ENCODE measurements at places on chromosomes 13 and 19. TPM values are rescaled to one million over a fixed set of nuclear protein-coding genes. Genes with fewer than 3 reads are reported as not detected.

DNA sequence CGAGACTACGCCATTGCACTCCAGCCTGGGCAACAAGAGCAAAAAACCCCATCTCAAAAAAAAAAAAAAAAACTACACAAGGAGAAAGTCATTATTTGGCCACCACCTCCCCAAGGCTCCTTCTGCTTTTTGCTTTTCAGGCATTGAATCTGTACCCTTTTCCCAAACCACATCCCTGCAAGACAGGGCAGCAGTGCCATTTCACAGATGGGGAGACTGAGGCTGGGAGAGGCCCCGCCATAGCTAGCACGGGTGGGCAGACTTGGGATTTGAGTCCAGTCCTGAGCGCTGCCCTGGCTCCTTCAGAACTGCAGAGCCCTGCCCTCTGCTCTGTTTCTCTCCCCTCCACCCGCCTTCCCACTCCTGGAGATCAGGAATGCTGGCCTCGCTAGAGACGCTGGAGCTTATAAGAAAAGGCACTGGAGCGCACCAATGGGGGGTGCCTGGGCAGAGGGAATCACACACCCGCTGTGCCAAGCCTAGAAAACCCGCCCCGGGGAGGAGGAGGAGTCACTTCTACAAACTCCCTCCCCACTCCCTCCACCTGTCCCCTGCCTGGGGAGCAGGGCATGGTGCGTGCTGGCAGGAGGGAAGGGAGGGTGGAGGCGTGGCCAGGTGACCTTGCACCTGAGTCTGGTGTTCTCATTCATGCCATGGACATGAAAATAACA lies 17.6 kb downstream of the TJP3 start:
- no peak for DNase-seq

GRCh38 chr13:112669881-112670499 lies 19.8 kb upstream of the ATP11A start:
- no peak for DNase-seq

DNA sequence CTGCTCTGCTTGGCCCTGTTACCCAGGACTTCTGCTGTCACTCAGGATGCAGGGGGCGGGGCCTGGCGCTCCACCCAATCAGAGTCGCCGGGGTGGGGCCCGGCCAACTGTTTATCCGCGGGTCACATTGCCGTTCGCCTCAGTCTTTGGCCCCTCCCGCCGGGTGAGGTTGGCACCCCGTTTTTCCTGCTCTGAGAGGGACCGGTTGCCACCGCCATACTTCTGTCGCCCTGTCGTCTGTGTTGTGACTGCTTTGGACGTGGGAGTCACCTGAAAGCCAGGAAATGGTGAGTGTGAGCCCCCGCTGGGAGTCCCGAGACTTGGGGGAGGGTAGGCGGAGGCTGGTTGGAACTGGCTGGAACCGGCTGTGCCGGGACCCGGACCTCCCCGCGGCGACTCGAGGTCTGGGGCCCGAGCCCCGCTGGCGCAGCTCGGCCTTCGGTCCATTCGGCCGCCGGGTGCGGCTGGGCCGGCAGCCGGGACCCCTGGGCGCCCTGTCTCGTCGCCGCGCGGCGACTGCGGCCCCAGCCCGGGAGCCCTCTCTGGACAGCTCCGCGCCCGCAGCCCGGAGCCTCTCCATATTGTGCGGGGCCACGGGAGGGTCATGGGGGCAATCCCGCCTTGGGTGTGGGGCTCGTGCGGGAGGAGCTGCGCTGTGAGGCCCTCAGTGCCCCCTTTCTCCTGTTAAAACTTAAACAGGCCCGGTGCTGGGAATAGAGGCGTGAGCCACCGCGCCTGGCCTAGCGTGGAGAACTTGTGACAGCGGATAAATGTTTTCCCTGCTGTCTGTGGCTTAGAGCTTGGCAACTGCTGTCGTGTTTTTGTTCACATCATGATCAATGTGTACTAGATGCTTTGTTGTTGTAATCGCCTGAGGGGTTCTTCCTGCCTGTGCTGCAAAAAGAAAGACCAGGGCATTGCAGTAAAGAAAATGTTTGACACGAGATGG lies at the start of gene ZNF844:
Gene ZNF844 (plus strand): TSS at position 142 of the 949 bp plus-strand sequence. CDS start 143 bp downstream, at position 285.
- DNase-seq: peak; percentile 89

Gene RASAL3
- total RNA-seq: 14.4 TPM

DNA sequence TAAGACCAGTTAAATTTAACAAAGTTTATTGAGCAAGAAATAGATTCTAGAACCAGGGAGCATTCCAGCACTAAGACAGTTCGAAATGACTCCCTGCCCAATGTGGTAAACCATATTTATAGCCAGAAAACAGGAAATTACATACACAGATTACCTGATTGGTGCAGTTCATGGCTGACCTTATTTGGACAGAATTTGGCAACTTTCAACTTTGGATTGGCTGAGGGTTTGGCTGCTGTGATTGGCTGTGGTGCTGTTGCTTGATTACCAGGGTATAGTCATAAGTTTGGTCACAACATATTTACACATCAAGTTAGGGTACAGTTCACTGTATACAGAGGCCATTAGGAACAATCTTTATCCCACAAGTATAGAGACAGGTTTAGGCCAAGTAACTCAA lies 984.8 kb upstream of the MIR17HG start:
- DNase-seq: no peak
